ENCODE measurements at places on chromosomes 12 and 14. TPM values are rescaled to one million over a fixed set of nuclear protein-coding genes. Genes with fewer than 3 reads are reported as not detected.
A peak's percentile ranks its signal among the peaks of the same experiment; 100 is the strongest.

SCNN1A gene
- 0.34 TPM for total RNA-seq

KDM5A gene
- total RNA-seq, result 30.5 TPM

LRRC10 gene
- not detected for total RNA-seq

AICDA gene
- total RNA-seq, result 0.11 TPM

GRCh38 chr12:2256453-2256852 lies 203.7 kb downstream of the CACNA1C start:
- H3K27ac ChIP-seq, result no peak overlapping the region
- H3K36me3 ChIP-seq, result no peaks in the 10 kb centered on the region
- no peaks in the 10 kb centered on the region for H3K4me1 ChIP-seq
- H3K4me3 ChIP-seq, result no peak overlapping the region

DNA sequence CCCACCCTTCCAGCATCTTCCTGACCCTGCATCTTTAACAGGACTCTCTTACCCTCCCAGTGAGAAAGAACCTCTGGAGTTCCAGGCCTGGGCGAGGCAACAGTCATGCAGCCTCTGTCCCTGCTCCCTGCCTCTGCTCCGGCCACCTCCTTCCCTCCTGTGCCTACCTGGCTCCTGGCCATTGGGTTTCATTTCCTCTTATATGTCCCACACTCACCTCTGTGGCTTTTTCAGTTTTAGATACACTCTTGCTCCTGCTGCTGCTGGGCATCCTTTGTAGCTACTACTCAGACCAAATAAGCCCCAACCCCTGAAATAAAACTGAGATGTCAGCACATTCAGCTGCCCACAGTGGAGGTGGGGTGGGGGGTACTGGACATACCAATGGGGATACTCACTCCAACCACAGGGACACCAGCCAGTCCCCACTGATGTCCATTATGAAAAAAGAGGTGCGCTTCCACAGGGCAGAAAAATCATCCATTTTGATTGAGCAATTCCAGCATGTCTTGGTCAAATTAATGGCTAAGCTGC lies 99.1 kb upstream of the NRXN3 start:
- H3K27me3 ChIP-seq, result no peaks in the 10 kb centered on the region
- no peak for DNase-seq
- H3K4me3 ChIP-seq, result no peak overlapping the region
- no peaks in the 10 kb centered on the region for H3K36me3 ChIP-seq
- H3K4me1 ChIP-seq, result no peaks in the 10 kb centered on the region

DNA sequence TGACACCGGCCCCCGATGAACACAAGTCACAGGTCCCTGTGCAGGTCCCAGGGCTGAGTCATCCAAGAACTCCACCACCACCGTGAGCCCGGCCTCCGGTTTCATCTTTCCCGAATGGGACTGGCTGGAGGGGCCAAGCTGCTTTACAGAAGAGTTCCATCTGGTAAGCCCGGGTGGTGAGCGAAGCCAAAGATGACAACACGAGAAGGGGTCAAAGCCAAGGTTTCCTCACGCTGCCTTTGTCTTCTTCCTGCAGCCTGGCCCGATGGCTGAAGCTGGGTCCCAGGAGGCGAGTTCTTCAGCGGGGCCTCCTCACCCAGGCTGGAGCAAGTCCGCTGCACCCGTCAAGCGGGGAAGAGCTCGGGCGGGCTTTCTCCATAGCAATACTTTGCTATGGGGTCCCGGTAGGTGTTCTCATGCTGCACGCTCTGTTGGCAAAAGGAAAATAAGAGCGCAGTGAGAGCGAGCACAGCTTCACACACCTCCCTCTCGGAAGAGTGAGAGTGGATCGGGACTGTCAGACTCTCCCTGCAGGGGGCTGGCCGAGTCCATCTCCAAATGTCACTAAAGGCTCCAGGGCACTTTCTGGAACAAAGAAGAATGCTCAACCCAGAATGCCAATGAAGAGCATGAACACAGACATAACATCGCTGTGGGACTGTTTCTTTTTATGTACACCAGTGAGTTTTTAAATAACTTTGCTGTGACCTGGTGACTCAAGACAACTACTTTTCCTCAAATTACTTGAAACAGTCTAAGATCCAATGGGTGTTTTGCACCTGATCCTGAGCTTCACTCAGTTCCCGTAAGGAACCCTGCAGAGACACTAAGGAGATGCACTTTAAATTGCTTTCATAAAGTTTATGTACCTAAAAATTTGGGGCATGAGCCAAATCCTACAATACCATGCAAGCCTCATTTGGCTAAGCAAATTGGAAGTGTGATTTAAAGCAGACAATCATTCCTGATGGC lies 20.1 kb downstream of the SPRING1 start:
- no peak overlapping the region for H3K27ac ChIP-seq
- no peak overlapping the region for H3K4me3 ChIP-seq
- H3K36me3 ChIP-seq, result peaks cover 42% of the 10 kb centered on the region
- no peak for DNase-seq
- H3K27me3 ChIP-seq, result no peaks in the 10 kb centered on the region
- no peaks in the 10 kb centered on the region for H3K4me1 ChIP-seq

GRCh38 chr12:45231515-45232145 lies 15.7 kb downstream of the ANO6 start:
- no peaks in the 10 kb centered on the region for H3K27me3 ChIP-seq
- H3K27ac ChIP-seq, result peak overlapping the region; percentile 7
- DNase-seq, result no peak
- peaks cover 56% of the 10 kb centered on the region for H3K4me1 ChIP-seq
- no peak overlapping the region for H3K4me3 ChIP-seq
- H3K36me3 ChIP-seq, result peaks cover 7% of the 10 kb centered on the region

DNA sequence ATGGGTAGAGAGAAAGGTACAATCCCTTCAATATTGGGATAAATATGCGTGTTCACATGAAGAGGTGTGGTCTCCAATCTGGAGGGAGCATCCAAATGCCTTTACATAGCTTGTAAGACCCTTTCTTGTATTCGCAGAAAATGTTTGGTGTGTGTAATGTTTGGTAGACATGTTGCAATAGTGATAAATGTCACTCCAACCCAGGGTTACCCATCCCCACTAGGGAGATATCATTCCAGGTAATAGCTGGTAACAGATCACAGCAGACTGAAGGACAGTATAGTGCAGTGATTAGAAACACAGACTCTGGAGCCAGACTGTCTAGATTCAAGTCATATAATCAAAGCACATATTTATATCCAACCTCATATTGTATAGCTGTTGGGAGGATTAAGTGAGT lies 733.6 kb upstream of the TBX3 start:
- H3K27ac ChIP-seq, result no peak overlapping the region
- H3K36me3 ChIP-seq, result no peaks in the 10 kb centered on the region
- no peaks in the 10 kb centered on the region for H3K4me1 ChIP-seq
- DNase-seq, result no peak
- H3K4me3 ChIP-seq, result no peak overlapping the region
- no peaks in the 10 kb centered on the region for H3K27me3 ChIP-seq

PPFIA2 gene
- total RNA-seq, result not detected

LMNTD1 gene
- not detected for total RNA-seq

GRCh38 chr14:20989787-20990600 lies at the start of gene METTL17:
METTL17 (plus strand) TSS chr14:20989980; CDS start chr14:20990003, 23 bp downstream.
- H3K4me3 ChIP-seq, result peak within 1 kb of the TSS; percentile 74
- peaks cover 10% of the 10 kb centered on the region for H3K4me1 ChIP-seq
- H3K27ac ChIP-seq, result peak within 1 kb of the TSS; percentile 79
- DNase-seq, result peak; percentile 86
- no peaks in the 10 kb centered on the region for H3K27me3 ChIP-seq

GRCh38 chr14:36518586-36519430 lies 1.2 kb downstream of the NKX2-1 start:
- DNase-seq, result no peak
- H3K27ac ChIP-seq, result no peak overlapping the region
- peaks cover 17% of the 10 kb centered on the region for H3K27me3 ChIP-seq
- H3K36me3 ChIP-seq, result no peaks in the 10 kb centered on the region

- no peaks in the 10 kb centered on the region for H3K36me3 ChIP-seq
- no peak for DNase-seq
- H3K4me1 ChIP-seq, result no peaks in the 10 kb centered on the region
- H3K27me3 ChIP-seq, result no peaks in the 10 kb centered on the region
Observed at GRCh38 chr12:118870551-118870950, 110.8 kb upstream of the SRRM4 start.

GRCh38 chr12:55957106-55957859 lies 8.6 kb downstream of the PMEL start:
- H3K27ac ChIP-seq, result no peak overlapping the region
- DNase-seq, result no peak
- no peaks in the 10 kb centered on the region for H3K27me3 ChIP-seq

TARBP2 gene
- total RNA-seq, result 55.4 TPM

- no peak for DNase-seq
- no peak overlapping the region for H3K27ac ChIP-seq
- no peaks in the 10 kb centered on the region for H3K27me3 ChIP-seq
- H3K4me3 ChIP-seq, result no peak overlapping the region
- no peaks in the 10 kb centered on the region for H3K4me1 ChIP-seq
- H3K36me3 ChIP-seq, result no peaks in the 10 kb centered on the region
Observed at GRCh38 chr14:41806366-41806975, 199.8 kb downstream of the LRFN5 start.

TBC1D30 gene
- total RNA-seq, result 0.55 TPM

GRCh38 chr14:33914676-33915516 lies 36.0 kb downstream of the EGLN3 start:
- H3K4me1 ChIP-seq, result peaks cover 49% of the 10 kb centered on the region
- H3K27ac ChIP-seq, result peak overlapping the region; percentile 43

- H3K27me3 ChIP-seq, result no peaks in the 10 kb centered on the region
- DNase-seq, result no peak
- H3K4me3 ChIP-seq, result no peak overlapping the region
- H3K27ac ChIP-seq, result no peak overlapping the region
- H3K4me1 ChIP-seq, result peaks cover 12% of the 10 kb centered on the region
Observed at GRCh38 chr14:22601996-22602395, 3.9 kb downstream of the ABHD4 start.

TC2N gene
- total RNA-seq, result 9.5 TPM

GRCh38 chr12:39272871-39273655 lies 169.9 kb downstream of the KIF21A start:
- H3K27me3 ChIP-seq, result no peaks in the 10 kb centered on the region
- no peaks in the 10 kb centered on the region for H3K4me1 ChIP-seq
- DNase-seq, result peak; percentile 28
- no peaks in the 10 kb centered on the region for H3K36me3 ChIP-seq

GRCh38 chr14:24725311-24725710 lies 91.3 kb upstream of the GZMB start:
- H3K4me3 ChIP-seq, result no peak overlapping the region
- no peak overlapping the region for H3K27ac ChIP-seq
- DNase-seq, result no peak
- no peaks in the 10 kb centered on the region for H3K36me3 ChIP-seq
- no peaks in the 10 kb centered on the region for H3K4me1 ChIP-seq

DNA sequence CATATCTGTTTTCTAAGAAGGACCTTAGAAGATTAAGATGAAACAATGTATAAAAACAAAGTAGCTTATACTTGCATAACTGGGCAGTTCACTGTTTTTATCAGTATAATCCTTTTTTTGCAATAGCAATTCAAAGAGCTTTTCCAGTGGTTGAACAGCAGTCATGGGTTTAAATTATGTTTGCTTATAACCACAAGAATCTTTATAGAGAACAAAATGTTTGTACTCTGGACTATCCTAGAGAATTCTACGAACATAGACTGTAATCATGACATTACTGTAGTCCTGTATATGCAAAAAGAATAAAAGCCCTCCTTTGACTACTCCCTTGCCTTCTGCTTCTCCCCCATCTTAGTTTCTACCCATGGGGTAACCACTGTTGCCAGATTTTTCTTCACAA lies 5.7 kb downstream of the FAM177A1 start:
- H3K27me3 ChIP-seq, result no peaks in the 10 kb centered on the region
- no peak overlapping the region for H3K4me3 ChIP-seq
- peaks cover 4% of the 10 kb centered on the region for H3K4me1 ChIP-seq

DNA sequence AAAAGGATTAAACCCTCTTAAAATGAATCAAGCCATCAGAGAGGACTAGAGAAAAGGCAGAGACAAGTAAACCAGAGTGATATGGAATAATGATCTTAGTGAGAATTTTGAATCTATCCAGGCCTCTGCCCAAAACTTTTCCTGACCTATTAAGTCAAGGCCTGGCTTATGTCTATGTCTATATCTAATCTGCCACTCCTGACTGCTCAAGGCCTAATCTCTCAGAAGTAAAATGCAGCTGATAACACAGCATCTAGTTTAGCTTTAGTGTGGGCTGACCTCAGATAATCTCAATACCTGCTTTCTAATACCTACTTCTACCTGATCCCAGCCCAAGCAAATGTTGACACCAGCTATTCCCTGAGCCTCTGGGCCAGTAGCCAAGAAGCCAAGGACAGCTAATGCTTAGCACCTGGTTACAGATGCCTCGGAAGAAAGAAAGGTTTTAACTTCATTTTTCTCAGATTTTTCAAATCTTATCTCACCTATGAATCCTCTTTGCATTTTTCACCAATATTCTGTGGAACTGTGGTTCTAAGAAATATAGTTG lies 1472.5 kb upstream of the SEL1L start:
- H3K36me3 ChIP-seq, result no peaks in the 10 kb centered on the region
- no peak overlapping the region for H3K4me3 ChIP-seq
- DNase-seq, result no peak
- H3K4me1 ChIP-seq, result no peaks in the 10 kb centered on the region

RNFT2 gene
- 26.3 TPM for total RNA-seq

GRCh38 chr12:59322473-59322872 lies 273.4 kb upstream of the SLC16A7 start:
- H3K27ac ChIP-seq, result no peak overlapping the region
- H3K4me1 ChIP-seq, result no peaks in the 10 kb centered on the region
- DNase-seq, result no peak
- no peak overlapping the region for H3K4me3 ChIP-seq
- H3K27me3 ChIP-seq, result no peaks in the 10 kb centered on the region

GRCh38 chr12:115371711-115372110 lies 687.7 kb upstream of the TBX3 start:
- no peaks in the 10 kb centered on the region for H3K4me1 ChIP-seq
- H3K27ac ChIP-seq, result no peak overlapping the region
- no peaks in the 10 kb centered on the region for H3K36me3 ChIP-seq
- H3K4me3 ChIP-seq, result no peak overlapping the region

PIWIL1 gene
- total RNA-seq, result not detected

GRCh38 chr12:129184127-129184928 lies 331.1 kb downstream of the GLT1D1 start:
- no peaks in the 10 kb centered on the region for H3K27me3 ChIP-seq
- DNase-seq, result no peak
- H3K27ac ChIP-seq, result no peak overlapping the region

GRCh38 chr12:64452559-64453329 lies 824 bp downstream of the TBK1 start:
- H3K4me3 ChIP-seq, result peak overlapping the region; percentile 88
- H3K27ac ChIP-seq, result peak overlapping the region; percentile 98
- DNase-seq, result peak; percentile 80
- H3K4me1 ChIP-seq, result peaks cover 26% of the 10 kb centered on the region

SDR9C7 gene
- not detected for total RNA-seq

GRCh38 chr14:83614956-83615355 lies 1915.0 kb upstream of the FLRT2 start:
- H3K27ac ChIP-seq, result no peak overlapping the region
- H3K4me1 ChIP-seq, result no peaks in the 10 kb centered on the region
- no peaks in the 10 kb centered on the region for H3K27me3 ChIP-seq
- no peak for DNase-seq
- H3K36me3 ChIP-seq, result no peaks in the 10 kb centered on the region

DNA sequence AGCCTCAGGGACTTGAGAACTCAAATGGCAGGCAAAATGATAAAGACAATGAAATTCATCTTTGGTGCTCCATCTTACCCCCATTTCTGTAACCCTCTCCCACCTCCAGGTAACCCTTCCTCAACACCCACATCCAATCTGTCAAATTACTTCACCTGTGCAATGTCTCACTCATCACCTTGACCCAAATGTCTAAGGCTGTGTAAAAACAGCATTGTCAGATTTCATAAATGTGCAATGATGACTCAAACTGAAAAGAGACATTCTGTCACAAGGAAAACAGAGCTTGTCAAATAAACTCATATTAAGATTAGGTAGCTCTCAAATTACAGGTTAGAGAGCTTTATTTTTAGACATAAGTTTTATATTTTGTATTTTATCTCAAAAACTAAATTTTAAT lies 19.9 kb upstream of the COCH start:
- H3K4me1 ChIP-seq, result no peaks in the 10 kb centered on the region
- no peaks in the 10 kb centered on the region for H3K27me3 ChIP-seq
